GF-D8 (cell line): ENCODE measurements at places on chromosomes 6 and 20.

DNA sequence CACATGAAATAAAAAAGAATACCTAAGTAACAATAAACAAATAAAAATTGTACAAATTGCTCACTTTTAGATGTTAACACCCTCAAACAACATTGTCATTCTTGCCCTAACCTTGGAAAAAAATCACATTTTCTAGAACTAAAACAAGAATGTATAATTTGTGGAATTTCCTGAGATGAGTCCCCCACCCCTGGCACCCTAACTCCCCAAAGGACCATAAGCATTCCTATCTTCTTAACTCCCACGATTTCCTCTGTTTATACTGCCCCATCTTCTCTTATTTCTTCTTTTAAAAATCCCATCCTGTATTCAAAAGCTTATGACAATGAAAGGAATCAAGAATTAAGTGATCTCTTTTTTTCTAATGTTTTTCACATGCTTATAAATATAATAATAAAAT lies 70.9 kb downstream of the IBTK start:
- DNase-seq, result no peak

- DNase-seq, result no peak
Observed at GRCh38 chr6:53879608-53880007, 84.8 kb downstream of the LRRC1 start.

DNA sequence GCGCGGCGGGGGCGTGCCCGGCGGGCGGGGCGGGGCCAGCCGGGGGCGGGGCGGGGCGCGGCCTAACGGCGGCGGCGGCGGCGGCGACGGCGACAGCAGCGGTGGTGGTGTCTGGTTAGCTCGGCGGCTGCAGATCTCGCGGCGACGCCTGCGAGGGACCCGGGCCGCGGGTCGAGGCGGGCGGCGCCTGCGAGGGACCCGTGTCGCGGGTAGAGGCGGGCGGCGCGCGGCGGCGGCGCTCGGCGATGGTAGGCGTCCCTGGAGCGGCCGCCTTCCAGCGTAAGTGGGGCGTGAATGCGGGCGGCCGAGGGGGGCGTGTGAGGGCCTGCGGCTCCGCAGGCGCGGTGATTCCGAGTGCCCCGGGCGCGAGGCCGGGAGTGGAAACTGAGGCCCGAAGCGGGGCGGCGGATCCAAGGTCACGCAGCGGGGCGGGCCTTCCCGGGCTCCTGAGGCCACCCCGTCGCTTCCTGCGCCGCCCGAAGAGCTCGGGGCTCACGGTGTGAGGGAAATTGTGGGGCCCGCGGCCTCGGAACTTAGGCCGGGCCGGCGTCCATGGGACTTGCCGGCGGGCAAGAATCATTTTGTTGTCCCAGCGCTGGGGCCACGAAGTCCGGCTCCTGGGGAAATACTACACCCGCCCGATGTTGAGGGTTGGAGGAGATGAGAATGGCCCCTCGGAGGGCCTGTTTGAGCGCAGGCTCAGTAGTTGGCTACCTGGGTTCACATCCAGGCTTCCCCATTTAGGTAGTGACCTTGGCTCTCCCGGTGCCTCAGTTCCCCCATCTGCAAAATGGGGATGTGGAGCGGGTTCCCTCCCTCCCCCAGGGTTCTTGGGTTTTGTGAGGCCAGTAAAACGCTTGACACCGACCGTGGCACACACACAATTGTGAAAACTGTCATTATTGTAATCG lies at the start of gene CBFA2T2:
Gene CBFA2T2 (plus strand): TSS at position 74 of the 911 bp plus-strand sequence. CDS start 172 bp downstream, at position 246.
- no peak for DNase-seq

DNA sequence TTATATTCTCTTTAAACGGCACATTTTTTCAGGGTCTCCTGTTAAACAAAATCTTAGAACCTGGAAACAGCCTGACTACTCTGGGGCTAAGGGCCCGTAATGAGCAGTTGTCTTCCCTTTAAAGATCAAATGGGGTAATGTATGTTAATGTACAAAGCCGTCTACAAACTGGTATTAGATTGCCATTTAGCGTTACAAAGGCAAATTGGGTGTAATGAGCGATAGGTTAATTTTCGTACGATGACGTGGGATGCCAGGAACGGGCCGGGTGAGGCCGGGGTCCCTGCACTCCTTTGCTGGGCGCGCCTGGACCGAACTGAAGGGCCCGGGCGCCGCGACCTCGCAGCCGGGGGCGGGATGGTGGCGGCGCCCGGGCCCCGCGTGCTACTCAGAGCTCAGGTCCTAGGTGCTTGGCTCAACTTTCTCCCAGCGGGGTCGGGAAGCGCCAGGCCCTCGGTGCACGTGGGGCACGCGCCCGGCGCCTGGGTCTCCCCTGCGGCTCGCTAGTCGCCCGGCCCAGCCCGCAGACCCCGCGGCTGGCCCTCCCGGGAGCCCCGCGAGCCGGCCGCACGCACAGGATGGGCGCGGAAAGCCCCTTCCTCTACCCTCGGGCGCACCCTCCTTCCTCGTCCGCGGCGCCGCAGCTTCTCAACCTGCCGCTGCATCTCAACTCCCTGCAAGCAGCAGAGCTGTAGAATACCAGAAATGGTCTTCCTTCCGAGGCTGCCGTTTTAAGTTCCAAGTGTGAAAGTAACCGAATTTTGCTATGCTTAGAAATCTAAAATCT lies 5.9 kb downstream of the NKX2-4 start:
- DNase-seq, result no peak

- DNase-seq, result no peak
Observed at GRCh38 chr6:47252633-47253032, 57.1 kb downstream of the TNFRSF21 start.

GRCh38 chr6:157346373-157346772 lies 23.1 kb upstream of the TMEM242 start:
- no peak for DNase-seq
